NCI-H187 (cell line): ENCODE measurements at places on chromosomes 13 and 19.

DNA sequence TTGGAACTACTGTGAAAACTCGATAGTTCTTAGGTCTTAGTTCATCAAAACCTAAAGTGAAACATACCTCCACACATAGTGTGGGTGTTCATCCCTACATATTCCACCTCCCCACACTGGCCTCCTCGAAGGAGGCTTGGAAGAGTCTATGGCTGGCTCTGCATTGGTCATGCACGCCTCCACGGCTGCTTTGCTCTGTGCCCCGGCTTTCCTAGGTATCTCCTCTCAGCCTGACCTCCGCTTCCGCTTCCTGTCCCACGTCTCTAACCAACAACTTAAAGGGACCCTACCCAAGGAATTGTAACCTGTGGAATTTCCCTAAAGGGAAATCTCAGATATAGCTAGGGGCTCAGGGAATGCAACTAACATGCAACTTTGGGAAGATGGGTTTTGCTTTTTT, 79.7 kb upstream of the MBNL2 start:
- DNase-seq: no peak

- no peak for DNase-seq
Measured at GRCh38 chr13:83753912-83754624, 128.2 kb downstream of the SLITRK1 start.

DNA sequence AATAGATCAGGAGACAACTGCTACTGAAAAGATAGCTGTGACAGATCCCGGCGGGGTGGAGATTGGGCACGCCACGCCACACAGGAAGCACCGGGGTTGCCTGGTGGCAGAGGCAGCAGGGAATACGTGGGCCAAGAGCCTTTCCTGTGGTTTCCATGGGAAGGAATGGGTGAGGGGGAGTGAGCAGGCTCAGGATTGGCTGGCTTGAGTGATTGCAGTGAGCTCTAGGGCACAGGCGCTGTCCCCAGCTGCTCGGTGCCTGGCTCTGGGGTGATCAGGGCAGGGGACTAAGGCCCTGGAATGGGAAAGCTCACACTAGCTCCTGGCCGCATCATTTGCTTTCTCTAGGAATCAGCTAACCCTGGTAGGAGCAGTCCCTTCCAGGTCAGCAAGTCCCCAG, 166.1 kb downstream of the USP12 start:
- DNase-seq: no peak

DNA sequence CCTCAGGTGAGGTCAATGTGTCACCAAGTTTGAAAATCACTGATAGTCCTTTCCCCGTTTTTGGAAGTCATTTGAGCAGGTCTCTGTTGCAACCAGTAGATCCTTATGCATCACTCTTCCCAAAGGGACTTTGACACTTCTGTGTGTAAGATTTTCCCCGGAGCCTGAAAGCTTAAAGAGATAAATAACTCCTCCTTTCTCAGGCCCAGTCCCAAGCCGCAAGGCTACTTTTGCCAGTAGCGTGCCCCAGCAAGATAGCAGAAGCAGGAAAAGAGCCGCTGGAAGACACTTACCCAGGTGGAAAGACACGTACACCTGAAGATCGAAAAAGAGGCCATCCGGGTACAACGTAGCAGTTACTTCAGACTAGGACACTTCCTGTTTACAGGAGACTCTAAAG, 106.9 kb downstream of the CYSLTR2 start:
- no peak for DNase-seq

DNA sequence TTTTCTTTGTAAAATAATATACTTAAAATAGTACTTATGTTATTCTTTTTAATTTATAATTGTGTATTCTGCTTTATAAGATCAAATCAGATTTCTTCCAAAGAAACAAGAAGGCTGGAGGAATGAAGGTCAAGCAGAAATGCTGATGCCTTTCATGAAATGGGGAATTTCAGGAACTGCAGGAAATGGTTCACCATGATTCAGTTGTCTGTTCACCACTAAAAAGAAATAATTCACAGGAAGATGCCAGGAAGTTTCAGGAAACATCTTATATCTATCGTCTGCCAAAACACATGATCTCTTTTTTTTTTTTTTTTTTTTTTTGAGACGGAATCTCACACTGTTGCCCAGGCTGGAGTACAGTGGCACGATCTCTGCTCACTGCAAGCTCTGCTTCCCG, 15.7 kb upstream of the SCEL start:
- DNase-seq: no peak

GRCh38 chr19:22901431-22902130, 69.5 kb downstream of the ZNF723 start:
- DNase-seq: no peak

- no peak for DNase-seq
Measured at GRCh38 chr19:2495651-2496316, 19.9 kb downstream of the GADD45B start.

GRCh38 chr13:60148918-60149317, 14.8 kb downstream of the DIAPH3 start:
- DNase-seq: no peak

GRCh38 chr19:35027009-35027408, 3.3 kb upstream of the SCN1B start:
- no peak for DNase-seq

DNA sequence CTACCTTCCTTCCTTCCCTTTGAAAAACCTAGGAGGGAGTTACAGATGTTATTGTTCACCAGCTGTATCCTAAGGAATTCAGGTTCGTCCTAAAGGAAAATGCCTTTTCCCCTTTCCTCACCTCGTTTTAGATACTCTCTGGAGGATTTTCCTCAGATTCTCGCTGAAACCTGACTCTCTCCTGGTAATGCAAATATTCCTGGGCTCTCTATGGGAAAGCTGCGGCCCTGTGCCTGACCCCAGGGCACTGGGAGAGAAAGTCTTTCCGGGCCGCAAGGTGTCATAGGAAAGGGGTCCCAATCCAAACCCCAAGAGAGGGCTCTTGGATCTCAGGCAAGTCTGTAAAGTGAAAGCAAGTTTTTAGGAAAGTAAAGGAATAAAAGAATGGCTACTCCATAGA, 13.1 kb upstream of the OR1M1 start:
- no peak for DNase-seq

GRCh38 chr13:73672492-73672891, 461.7 kb downstream of the KLF12 start:
- DNase-seq: peak; percentile 28

GRCh38 chr19:40599902-40600569, 1.1 kb upstream of the LTBP4 start:
- no peak for DNase-seq

- no peak for DNase-seq
Measured at GRCh38 chr13:48942131-48942530, 33.6 kb upstream of the FNDC3A start.

DNA sequence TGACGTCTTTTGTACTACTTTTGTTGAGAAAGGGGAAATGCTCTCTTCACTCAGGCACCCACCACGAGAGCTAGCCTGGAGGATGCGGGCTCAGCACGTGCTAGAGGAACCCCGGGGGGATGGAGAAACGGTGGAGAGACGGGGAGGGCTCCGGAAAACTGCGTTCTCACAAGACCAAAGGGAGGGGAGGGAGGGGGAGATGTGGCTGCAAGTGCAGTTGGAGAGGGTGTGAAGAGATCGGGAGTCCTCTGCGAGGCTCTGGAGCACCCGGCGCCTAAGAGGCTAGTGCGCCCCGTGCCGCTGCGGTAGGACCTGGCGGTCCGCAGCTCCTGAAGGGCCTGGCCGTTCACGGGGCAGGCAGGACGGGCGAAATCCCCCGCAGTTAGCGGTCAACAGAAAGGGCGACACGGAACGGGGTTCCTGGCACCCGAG, 43.4 kb upstream of the XPO4 start:
- DNase-seq: no peak

- DNase-seq: no peak
Measured at GRCh38 chr13:41356786-41357185, 45.7 kb downstream of the NAA16 start.

DNA sequence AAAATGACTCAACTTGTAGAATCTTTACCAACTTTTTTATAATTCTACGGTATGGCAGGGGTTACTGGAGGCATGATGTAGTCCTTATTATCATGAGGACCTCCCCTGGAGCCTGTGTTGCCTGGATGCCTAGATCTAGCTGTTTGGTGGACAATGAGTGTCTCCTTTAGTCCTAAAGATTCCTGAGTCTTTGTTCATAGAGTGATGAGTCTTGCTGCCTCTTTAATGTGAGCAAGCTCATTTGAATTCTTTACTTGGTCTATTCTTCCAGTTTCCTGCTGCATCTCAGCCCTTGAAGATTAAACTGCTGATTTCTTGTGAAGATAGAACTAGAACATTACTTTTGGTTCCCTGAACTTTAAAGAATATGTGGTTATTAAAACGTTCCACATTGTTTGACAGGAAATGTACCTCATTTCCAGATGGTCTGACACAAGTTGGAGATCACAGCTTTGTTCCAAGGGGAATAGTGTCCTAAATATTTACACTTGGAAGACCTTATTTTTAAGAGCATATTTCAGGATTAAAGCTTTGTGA, 51.9 kb downstream of the SLAIN1 start:
- DNase-seq: no peak

DNA sequence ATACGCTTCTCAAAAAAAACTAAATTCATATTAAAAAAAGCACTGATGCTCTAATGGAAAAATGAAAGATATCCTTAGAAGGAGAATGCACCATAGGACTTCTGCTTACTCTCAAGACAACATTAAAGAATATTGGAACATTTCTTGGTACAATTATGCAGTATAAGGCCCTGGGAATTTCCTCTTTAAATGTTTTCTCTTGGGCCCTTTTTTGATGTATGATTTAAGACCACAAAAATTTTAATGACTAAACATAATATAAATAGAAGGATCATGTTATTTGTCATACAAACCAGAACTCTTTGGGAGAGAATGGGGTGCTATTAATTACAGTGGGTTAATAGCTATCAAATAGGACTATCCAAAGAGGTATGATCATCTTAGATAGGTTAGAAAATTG, 403.7 kb downstream of the FGF14 start:
- no peak for DNase-seq

GRCh38 chr19:21584537-21584936, 79.1 kb downstream of the ZNF429 start:
- no peak for DNase-seq
